ENCODE measurements at places on chromosomes 1 and 21.

GRCh38 chr1:247487057-247487456 is 29.2 kb upstream of the OR2B11 start:
- no peak for DNase-seq

DNA sequence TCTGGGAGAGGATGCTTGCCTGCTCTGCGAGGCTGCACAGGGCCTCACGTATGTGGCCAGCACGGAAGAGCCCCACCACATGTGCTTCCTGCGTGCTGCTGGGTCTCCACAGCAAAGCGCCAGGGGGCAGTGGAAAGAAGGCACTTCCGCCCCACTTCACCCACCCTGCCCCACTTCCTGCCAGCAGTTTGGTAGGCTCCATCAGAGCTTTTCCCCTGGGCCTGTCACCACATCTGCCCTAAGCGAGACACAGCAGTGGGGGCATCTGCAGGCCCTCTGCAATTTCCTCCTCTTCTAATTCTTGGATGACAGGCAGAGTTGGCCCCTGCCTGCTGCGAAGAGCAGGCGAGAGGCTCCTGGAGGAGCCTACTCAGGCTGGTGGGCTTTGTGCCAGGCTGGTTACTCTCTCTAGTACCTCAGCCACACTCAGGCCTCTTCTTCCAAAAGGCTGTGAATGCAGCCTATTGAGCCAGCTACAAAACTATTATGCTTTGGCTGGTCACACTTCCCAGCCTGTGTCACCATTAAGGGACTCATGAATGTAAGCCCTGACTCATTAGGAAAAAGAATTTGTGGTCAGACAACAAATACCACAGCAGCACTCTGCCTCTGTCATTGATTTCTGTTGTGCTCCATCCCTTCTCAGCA is 25.0 kb downstream of the CD244 start:
- DNase-seq: no peak

GRCh38 chr1:39894884-39895495 is 6.7 kb downstream of the MYCL start:
- DNase-seq: no peak

DNA sequence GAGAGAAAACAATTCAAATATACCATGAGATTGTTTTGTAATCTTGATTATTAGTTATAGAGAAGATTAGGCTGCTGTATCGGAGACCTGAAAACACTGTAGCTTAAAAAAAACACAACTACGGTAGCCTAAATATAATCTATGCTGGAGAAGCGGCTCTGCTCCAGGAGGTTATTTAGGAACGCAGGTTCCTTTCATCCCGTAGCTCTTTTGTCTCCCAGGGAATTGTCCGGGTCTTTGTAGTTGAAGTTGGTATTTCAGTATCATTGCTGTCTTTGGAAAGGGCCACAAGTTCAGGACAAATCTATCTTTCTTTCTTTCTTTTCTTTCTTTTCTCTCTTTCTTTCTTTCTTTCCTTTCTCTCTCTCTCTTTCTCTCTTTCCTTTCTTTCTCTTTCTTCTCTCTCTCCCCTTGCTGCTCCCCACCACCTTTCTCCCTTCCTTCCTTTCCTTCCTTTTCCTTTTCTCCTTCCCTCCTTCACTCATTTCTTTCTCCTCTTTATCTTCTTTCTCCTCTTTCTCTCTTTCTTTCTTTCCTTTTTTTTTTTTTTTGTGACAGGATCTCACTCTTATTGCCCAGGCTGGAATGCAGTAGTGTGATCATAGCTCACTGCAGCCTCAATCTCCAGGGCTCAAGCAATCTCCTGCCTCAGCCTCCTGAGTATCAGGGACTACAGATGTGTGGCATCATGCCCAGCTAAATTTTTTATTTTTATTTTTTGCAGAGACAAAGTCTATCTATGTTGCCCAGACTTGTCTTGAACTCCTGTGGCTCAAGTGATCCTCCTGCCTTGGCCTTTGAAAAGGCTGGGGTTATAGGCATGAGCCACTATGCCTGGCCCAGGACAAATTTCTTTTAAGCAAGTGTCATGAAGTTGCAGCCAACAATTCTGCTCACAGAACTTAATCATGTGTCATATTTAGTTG is 10.9 kb upstream of the NFIA start:
- DNase-seq: no peak

- no peak for DNase-seq
Observed at GRCh38 chr21:37462087-37462861, 95.7 kb downstream of the DYRK1A start.

- DNase-seq: no peak
Observed at GRCh38 chr1:112529301-112529700, 20.5 kb downstream of the WNT2B start.

All from vagina (tissue), 2 donors.